Activated B cell treated with CpG ODN at 0.5 μM for 24 hours (primary cell): ENCODE measurements at places on chromosomes 2 and 18.

DNA sequence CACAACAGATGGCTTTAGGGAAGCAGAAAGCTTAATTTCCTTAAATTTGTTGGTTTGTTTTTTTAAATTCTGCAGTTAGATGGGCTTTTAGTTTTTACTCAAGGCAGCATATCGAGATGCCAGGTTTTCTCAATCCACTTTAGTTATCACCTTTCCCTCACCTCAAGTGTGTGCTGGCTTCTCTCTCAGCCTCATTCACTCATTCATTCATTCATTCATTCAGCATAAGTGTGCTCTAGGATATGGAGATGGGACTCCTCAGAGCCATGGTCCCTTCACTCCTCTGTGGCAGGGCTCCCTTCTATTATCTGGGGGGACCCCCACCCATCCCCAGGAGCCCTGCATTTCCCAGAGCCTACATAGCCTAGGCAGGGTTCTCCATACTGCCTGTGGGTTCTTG lies 19.0 kb downstream of the VIL1 start:
- no peak for DNase-seq
- H3K27me3 ChIP-seq, result no peaks in the 10 kb centered on the region

DNA sequence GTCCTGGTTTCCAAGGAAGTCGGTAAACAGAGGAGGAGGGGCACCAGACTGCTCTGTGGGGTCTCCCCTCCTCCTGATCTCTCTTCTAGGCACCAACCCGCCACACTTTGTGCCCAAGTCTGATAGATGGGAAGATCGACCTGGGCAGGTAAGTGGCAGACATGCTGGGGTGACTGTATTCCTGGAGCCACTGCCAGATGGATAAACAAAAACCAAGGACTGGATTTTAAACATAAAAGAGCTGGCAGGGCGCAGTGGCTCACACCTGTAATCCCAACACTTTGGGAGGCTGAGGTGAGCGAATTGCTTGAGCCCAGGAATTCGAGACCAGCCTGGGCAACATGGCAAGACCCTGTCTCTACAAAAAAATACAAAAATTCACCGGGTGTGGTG lies 181.2 kb downstream of the ANAPC1 start:
- H3K4me1 ChIP-seq, result peaks cover 29% of the 10 kb centered on the region
- H3K4me3 ChIP-seq, result no peak overlapping the region
- no peak for DNase-seq
- peaks cover 6% of the 10 kb centered on the region for H3K27me3 ChIP-seq
- no peaks in the 10 kb centered on the region for H3K36me3 ChIP-seq

DNA sequence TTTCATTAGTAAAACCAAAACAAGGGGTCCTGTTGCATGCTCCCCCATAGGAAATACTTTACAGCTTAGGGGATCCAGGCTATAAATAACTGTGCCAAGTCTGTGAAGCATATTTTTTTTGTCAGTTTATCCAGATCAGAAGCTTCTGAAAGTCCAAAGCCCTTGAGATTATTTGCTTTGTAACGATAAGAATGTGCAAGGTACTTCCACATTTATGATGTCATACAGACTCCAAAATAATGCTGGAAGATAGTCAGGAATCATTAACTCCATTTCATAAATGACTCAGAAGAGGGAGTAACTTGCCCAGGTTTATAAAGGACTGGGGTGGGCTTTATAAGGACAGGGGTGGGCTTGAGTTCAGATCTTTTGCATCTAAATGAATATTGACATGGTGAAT lies 29.3 kb downstream of the RDH14 start:
- H3K4me3 ChIP-seq, result no peak overlapping the region
- peaks cover 3% of the 10 kb centered on the region for H3K27me3 ChIP-seq
- H3K36me3 ChIP-seq, result no peaks in the 10 kb centered on the region
- no peaks in the 10 kb centered on the region for H3K4me1 ChIP-seq

DNA sequence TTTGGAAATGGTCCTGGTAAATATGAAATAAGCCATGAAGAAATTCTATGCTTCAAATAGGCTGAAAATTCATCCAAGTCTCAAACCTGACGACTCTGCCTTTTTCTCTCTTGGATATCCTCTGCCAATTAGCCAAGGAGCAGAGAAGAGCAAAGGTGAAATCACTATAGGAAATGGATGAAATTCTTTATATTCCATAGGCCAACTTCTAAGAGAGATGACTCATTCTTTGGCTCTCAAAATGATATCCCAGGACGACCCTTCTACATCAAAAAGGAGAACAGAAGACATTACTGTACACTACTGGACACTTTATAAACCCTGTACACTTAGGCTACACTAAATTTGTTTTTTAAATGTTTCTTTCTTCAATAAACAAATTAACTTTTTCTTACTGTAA lies 22.7 kb downstream of the PDE1A start:
- no peaks in the 10 kb centered on the region for H3K4me1 ChIP-seq
- H3K27ac ChIP-seq, result no peak overlapping the region
- H3K27me3 ChIP-seq, result no peaks in the 10 kb centered on the region
- no peak for DNase-seq

DNA sequence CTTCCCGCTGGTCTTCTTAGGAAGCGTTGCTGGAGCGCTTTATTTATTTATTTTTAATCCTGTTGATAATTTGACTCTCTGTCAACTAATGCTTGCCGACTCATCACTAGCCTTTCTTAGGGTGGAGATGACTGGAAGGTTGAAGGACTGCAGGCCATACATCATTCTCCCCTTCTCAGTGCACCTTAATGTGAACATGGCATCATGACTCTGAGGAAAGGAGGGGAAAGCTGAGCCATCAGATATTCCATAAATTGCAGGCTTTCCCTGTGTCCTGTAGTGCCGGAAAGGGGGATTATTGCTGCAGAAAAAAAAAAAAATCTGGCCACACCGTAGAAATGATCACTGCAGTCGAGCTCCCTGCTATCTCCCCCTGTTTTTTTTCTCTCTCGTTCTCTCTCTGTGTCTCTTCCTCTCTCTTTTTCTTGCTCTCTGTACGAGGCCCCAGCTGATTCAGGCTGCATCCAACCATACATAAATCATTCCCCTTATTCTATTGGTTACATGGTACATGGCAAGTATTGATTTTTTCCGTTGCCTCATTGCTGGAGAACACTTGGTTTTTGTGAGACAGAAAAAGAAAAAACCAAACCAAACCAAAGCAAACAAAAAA lies 125.8 kb upstream of the EFEMP1 start:
- H3K4me3 ChIP-seq, result no peak overlapping the region
- no peaks in the 10 kb centered on the region for H3K4me1 ChIP-seq
- H3K36me3 ChIP-seq, result no peaks in the 10 kb centered on the region
- no peaks in the 10 kb centered on the region for H3K27me3 ChIP-seq

DNA sequence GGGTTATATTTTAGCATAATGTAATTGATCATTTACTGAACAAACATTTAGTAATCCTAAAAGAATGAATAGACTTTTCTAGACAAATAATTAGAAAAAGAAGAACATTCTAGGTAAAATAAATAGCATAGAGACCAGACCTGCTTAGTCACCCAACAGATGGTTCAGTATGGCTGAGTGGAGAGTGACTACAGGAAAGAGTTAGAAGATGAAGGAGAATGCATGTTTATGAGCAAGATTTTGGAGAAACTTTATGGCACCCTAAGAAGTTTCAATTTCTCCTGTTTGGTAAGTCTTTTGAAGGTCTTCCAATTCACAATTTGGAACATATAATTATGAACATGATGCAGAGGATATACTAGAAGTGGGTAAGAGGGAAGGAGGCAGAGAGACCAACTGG lies 32.9 kb downstream of the FAP start:
- no peaks in the 10 kb centered on the region for H3K36me3 ChIP-seq
- no peaks in the 10 kb centered on the region for H3K4me1 ChIP-seq
- no peak overlapping the region for H3K4me3 ChIP-seq
- peaks cover 2% of the 10 kb centered on the region for H3K27me3 ChIP-seq
- DNase-seq, result no peak
